Central memory CD4-positive, alpha-beta T cell (primary cell): ENCODE measurements at places on chromosomes 7 and 10.

- DNase-seq, result peak; percentile 75
These were observed at the start of gene FOXK1 for GRCh38 chr7:4681886-4682620. Gene FOXK1, plus strand, starts transcription at chr7:4682295. Its CDS starts 14 bp downstream, at chr7:4682309.

DNA sequence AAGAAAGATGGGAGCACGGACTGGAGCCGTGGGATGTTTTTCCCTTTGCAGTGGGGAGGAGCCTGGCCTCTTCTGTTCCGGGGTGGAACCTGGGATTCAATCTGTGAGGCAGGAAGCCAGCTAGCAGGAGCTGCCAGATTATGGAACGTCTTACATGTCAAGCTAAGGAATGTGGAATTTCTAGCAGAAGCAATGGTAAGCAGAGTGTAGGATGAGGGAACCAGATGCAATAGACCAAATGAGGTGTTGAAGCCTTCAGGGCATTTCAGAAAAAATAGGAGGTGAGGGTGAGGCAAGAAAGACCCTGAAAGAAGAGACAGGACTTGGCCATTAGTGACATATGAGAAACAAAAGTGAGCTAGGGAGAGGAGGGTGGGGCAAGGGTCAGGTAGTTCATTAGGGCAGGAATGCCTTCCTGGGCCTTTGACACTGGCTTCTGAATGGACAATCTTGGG, 105.5 kb downstream of the CHN2 start:
- DNase-seq, result no peak

DNA sequence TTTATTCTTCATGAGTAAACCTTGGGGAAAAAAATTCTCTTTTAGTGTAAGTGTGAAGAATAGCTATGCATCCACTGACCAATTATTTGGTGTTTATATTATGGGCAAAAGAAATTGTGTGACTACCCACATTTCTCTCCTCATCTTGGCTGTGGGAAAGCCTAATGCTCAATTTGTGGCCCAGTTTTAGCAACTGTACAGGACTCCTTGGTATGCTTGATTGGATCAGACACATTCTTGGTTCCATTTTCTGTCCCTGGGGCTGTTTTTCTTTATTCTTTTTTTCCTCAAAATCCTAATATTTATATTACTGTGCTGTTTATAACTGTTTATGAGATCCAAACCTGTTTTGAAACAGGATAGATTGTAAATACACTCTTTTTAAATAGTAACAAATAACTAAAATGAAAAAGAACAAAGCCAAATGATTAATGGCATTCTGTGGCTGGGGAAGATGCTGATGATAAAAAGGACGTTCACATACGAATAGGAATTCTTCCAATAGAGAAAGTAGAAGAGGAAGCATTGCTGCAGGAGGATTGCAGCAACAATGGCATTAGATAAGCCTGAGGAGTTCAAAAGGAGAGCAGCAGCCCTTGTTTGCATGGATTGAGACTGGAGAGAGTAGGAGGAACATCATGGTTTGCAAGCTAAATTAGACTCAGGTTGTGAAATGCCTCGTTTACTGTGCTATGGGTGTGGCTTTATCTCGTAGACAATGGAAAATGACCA, 580.5 kb downstream of the INHBA start:
- DNase-seq, result no peak

GRCh38 chr10:13717936-13718772, 131.4 kb downstream of the PRPF18 start:
- peak; percentile 25 for DNase-seq

- no peak for DNase-seq
These were observed 240.8 kb downstream of the ADK start for GRCh38 chr10:74391786-74392185.

DNA sequence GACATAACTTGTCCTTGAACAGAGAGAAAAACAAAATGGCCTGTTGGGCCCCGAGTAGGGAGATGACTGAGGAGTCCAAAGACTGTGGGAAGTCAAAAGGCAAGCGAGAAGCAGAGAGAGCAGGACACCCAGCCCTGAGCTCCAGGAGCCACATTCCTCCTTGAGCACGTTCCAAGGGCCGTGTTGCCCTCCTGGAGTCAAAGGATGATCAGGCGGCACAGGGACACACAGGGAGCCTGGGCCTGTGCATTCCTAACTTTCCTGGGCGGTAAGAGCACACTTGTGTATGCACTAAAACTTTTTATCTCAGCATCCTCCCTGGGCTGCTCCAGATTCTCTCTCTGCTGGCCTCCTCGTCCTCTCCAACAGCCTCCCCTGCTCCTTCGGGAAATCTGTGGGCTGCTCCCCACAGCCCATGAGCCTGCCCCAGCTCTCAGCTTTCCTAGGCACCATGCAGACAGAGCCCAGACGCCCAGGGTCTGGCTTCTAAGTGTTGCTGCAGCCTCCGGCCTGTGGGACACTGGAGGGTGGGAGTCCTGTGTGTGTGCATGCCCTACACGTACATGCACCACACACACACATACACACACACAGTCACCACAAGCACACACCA, 281.8 kb downstream of the POU6F2 start:
- DNase-seq, result no peak
